RCC 7860 (cell line): ENCODE measurements at places on chromosomes 1 and 21.

GRCh38 chr1:51636764-51637522, 20.1 kb downstream of the OSBPL9 start:
- DNase-seq, result peak; percentile 86

DNA sequence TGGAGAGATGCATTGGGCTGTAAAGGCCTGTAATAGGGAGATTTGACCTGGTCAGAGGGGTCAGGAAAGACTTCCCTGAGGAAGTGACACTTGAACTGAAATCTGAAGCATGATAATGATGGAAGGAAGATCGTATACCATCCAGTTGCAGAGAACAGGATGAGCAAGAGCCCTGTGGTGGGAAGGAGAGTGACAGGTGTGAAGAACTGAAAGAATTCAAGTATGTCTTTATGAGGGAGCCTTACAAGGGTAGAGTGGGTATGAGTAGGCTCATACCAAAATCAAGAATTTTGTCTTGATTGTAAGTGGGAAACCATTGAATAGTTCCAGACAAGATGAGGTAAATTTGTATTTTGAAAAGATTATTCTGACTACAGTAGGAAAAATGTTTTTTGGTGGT, 129.4 kb downstream of the RASAL2 start:
- DNase-seq, result no peak

GRCh38 chr1:8712413-8713231, 104.8 kb downstream of the RERE start:
- peak; percentile 53 for DNase-seq

DNA sequence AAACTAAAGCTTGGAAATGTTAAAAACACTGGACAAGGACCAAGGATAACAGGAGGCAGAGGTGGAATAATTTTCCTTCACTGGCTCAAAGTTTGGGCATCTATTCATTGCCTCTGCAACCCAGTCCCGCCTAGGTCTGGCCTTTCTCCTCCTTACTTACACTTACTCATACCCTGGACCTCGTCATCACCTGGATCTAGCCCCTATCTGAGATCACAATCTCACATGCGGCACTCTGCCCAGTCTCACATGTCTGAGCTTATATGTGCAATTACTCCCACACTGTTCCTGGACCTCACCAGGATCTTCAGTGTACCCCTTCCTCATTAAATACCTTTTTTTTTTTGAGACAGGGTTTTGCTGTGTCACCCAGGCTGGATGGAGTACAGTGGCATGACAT, 37.6 kb downstream of the NVL start:
- no peak for DNase-seq

- no peak for DNase-seq
These were observed 51.5 kb downstream of the SYT2 start for GRCh38 chr1:202658769-202659168.

DNA sequence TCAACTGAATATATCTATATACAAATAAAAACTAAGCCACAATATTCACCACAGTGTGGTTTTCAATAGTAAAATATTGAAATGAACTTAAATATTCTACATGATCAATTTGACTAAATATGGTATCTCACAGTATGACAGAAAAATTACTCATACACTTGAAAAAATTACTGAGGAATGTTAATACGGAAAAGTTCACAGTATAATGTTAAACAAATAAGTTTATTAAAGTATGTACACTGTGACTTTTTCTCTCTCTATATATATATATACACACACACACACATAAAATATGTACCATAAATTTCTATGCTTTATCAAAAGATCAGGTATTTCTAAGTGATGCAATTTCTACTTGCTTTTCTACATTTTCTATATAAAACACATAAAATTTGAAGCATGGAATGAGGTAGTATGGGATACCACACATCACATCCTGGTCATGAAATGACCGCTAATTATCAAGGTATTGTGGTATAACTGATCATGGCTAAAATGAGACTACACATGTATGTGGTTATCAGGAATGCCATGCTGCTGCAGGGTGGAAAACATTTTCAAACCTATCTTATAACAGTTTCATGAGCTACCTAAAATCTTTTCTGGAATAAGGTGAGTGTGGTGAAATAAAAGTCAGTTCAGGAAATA, 102.3 kb downstream of the CDC42BPA start:
- no peak for DNase-seq

DNA sequence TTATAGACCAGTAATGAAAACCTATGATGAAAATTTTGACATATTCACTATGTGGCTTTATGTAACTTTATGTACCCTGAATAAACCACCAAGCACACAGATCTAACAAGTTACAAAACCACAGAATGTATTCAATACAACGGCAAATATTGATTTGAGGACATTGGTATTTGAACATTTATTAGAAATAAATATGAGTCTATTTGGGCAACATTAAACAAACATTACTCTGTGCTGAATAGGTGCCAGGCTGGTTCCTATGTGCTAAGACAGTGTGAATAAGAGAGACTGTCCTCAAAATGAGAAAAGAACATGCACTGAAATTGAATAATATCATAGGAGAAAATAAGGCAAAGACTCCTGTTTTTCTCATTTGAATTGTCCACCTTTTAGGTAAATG, 1341.2 kb downstream of the PLA2G4A start:
- DNase-seq, result no peak

DNA sequence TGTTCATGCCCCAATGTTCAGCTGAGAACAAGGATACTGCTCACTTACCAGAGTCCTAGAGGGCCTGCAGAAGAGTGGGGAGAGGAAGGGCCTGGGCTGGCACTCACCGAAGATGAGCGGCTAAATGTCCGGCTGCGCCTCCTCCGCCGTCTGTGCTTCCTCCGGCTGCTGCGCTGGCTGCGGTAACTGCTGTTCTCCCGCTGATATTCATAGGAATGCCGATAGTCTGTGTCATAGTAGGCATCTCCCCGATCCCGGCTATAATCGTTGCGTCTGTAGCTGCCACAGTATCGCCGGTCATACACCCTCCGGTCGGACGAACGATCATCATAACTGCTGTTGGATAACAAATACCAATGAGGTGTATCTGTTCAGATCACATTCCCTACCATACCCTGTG, 3.9 kb downstream of the CLK2 start:
- DNase-seq, result no peak

DNA sequence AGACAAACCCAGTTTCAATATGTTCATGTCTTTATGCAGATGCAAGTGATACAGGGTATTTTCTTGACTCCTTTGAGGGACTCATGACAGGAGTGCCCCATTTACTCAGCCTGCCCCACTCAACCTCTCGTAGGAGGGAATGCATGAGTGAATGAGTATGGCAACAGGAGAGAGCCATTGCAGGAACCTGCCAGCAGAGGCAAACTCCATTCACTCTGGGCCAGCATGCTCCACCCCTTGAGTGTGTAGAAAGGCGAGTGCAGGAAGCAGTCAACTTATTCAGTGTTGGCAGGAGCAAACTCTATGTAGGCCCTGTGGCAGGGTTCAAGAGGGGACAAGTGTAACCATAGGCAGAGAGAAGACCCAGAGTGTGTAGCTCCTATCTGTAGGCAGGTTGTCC, 1526.3 kb downstream of the PLA2G4A start:
- no peak for DNase-seq

DNA sequence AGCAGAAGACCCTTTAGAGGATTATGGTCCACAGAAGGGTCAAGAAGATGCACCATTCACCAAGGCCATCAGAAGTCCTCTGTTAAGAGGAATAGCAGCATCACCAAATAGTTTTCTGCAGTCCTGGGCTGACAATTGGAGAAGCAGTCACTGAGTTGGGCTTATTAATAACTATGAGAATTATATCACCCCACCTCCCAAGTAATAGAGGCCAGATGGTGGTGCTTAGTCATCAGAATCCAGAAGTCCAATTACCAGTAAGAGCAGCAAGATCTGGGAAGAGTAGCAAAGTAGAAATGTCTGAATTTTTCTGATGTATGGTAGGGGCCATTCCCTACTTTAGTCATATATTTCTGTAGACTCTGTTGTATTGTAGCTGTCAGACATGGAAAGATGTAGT, 6.1 kb upstream of the PSMA5 start:
- DNase-seq, result no peak

GRCh38 chr21:37380349-37381323, 14.1 kb downstream of the DYRK1A start:
- no peak for DNase-seq

GRCh38 chr1:165169028-165169427, 187.5 kb downstream of the LMX1A start:
- DNase-seq, result no peak

GRCh38 chr21:44294391-44295162, 5.3 kb upstream of the PFKL start:
- no peak for DNase-seq

- DNase-seq, result peak; percentile 25
These were observed 65.4 kb upstream of the STUM start for GRCh38 chr1:226482975-226483700.

DNA sequence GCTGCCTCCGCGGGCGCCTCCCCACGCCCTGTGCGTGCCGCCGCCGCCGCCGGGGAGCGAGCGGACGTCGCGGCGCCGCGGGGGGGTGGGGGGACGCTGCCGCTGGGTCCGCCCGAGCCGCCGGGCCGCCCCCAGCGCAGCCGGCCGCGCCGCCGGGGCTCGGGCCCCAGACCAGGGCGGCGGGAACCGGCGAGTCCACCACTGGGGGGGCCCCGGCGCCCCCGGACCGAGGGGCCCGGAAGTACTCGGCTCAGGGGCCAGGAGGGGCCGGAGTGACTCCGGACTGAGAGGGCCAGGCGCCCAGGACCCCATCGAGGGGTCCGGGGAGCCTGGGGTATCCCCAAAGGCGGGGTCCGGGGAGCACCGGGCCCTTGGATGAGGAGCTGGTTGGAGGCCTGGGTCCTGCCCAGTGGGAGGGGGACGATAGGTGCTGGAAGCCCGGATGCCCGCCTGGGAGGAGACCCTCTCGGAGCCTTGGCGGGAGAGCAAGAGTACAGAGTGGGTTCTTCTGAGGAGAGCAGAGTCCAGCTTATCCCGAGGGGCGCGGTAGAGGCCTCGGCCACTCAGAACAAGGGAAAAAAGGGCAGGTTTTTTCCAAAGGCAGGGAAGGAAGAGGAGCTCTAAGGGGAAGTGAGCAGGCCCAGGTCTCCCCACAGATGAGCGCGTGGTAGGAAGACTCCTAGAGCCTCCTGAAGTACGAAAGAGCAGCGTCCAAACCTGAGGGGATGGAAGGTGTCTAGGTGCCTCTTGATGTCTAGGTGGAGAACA, 556 bp downstream of the GMEB1 start:
- DNase-seq, result peak; percentile 7

DNA sequence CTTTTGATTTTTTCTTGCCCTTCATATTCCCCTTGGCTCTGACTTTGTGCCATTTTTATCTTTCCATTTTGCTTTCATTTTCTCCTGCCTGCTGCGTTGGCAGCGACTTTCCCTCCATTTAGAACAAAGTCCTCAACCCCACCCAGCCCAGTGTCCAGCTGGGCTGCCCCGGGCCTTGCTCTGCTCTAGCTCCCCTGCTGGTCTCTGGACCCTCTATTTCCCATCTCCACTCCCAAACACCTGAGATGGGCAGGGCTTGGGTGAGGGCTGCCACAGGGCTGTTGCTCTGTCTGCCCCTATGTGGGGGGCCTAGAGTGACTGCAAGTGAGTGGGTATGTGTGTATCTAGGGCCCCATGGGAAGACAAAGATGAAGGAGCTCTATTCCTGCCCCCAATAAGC, 7.3 kb upstream of the ADAM15 start:
- no peak for DNase-seq

DNA sequence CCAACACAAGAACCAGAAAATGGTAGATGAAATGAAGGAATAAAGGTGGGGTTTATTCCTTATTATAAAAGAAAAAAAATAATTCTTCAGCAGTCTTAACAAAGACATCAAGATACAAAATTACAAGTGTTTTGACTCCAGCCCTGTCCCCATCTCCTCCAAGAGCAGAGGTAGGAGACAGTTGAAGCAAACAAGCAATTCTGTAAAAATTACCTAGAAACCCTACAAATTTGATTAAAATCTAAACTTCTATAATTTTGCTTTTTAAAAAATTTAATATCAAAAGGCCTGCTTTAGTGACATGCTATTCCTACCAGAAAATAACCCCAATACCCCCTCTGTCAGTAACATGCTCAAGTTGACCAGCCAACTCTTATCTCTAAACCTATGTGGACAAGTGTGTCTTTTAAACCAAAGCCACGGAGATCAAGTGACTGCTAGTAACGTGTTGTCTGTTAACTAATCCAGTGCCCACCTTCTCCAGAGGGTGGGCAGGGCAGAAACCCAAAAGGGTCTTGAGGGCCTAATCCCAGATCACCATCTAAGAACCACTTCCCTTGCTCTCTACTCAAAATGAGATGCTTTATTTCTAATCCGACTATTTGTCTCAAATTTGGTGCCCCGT, 8.4 kb downstream of the GLUL start:
- no peak for DNase-seq

- DNase-seq, result no peak
These were observed 90.8 kb downstream of the GTF2B start for GRCh38 chr1:88800382-88801051.

DNA sequence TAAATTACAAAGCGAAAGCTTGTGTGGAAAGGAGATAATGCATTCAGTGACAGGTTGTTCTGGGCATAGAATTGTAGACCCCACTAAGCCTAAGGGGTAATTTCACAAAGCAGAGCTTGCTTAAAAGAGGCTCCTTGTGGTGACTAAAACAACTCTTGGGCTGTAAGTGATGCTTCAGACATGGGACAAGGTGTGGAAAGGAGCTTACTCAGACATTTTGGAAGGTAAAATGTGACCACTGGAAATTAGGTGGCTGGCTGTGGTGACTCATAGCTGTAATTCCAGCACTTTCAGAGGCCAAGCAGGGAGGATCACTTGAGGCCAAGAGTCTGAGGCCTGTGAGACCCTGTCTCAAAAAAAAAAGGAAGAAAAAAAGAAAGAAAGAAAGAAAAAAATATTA, 51.1 kb upstream of the LRRC8C start:
- no peak for DNase-seq

DNA sequence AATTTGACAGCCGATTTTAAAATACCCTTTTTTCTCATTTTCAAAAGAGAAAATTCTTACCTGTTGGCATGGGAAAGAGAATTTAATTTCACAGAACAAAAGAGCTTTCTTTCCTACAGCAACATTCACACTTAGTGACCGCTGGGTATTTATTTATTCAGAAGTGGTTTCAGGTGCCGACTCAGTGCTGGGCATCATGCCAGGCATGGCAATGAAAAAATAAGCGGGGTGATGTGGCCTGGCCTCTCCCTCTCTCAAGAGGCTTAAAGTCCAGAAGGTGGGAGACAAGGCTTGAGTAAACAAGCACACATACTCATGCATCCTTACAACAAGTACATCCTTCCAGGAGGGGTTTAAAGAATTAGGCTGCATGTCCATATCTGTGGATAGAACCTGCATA, 4.1 kb upstream of the PCP4 start:
- no peak for DNase-seq

GRCh38 chr1:91527781-91528180, 27.1 kb downstream of the CDC7 start:
- no peak for DNase-seq
